Muscle of back (tissue), 13 donors: ENCODE measurements at places on chromosomes 11 and 22. TPM values are rescaled to one million over a fixed set of nuclear protein-coding genes. Genes with fewer than 3 reads are reported as not detected.

The KDM4E gene
- 0.20 TPM for polyA plus RNA-seq

The MACROD1 gene
- 62.4 TPM for polyA plus RNA-seq

The RNF215 gene
- polyA plus RNA-seq, result 12.3 TPM

- peak; percentile 64 for DNase-seq
These were observed 819 bp upstream of the KCNQ1OT1 start for GRCh38 chr11:2700415-2701211.

- no peak for DNase-seq
These were observed 2.6 kb upstream of the SMDT1 start for GRCh38 chr22:42076764-42077485.
